ENCODE measurements at places on chromosomes 2 and 18. TPM values are rescaled to one million over a fixed set of nuclear protein-coding genes. Genes with fewer than 3 reads are reported as not detected.

The EFR3B gene
- 13.3 TPM for total RNA-seq

GRCh38 chr2:191478799-191479679, 198.9 kb upstream of the NABP1 start:
- peak; percentile 70 for DNase-seq

DNA sequence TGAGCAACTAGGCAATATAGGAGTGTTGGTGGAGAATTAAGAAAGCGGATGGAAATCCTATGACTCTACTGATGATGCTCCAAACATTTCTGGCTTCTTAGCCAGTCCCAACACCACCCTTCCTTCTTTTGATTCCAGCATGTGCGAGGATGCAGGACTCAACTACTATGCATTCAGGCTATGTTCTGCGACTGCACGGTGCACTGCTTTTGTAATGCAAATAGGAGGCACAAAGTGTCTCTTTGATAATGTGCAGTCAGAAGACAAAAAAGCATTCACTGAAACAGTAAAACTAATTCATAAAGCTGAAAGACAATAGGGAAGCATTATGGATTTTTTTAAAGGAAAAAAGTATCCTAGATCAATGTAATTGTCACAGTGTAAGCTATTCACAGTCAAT, 106.7 kb downstream of the MEIS1 start:
- DNase-seq: no peak

DNA sequence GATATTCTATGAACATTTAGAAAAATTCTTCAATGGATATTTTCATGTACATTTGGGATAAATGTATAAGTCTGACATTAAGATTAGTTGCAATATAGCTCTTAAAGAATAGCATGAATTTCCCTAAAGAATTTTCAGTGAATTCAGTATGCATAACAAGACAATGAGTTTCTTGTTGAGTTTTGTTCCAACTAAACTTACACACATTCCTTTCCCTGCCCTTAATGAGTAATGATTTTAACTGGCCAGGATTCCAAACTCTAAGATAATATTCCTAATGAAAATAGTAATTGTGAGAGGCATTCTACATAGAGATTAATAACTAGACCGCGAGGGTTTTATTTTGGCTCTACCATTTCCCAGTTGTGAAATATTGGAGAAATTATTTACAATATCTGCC, 390.3 kb upstream of the GALNT5 start:
- peak; percentile 44 for DNase-seq

- DNase-seq: no peak
Measured at GRCh38 chr18:36688020-36688965, 140.5 kb downstream of the TPGS2 start.

GRCh38 chr2:183113630-183114029, 10.6 kb upstream of the NUP35 start:
- DNase-seq: no peak

GRCh38 chr18:10544093-10544748, 18.4 kb downstream of the NAPG start:
- no peak for DNase-seq

- DNase-seq: no peak
Measured at GRCh38 chr2:199738727-199739412, 112.1 kb downstream of the FTCDNL1 start.

The FAM237A gene
- not detected for total RNA-seq

DNA sequence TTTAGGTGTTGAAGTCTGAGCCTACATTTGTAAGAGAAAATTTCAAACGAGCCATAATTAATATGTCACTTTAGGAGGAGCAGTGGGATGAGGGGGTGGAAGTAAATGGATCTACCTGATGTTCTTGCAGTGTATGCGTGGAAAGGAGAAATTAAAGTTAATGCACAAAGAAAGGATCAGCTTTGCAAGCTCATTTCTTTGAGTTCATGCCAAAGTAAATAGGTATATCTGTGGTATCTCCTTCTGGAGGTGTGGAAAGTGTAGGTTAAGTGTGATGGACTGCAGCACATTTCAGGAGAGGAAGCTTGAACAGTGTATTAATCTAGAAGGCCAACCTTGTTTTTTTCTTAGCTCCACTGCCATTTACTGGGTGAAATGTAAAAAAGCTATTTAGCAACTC, 307.5 kb upstream of the ZEB2 start:
- DNase-seq: no peak

DNA sequence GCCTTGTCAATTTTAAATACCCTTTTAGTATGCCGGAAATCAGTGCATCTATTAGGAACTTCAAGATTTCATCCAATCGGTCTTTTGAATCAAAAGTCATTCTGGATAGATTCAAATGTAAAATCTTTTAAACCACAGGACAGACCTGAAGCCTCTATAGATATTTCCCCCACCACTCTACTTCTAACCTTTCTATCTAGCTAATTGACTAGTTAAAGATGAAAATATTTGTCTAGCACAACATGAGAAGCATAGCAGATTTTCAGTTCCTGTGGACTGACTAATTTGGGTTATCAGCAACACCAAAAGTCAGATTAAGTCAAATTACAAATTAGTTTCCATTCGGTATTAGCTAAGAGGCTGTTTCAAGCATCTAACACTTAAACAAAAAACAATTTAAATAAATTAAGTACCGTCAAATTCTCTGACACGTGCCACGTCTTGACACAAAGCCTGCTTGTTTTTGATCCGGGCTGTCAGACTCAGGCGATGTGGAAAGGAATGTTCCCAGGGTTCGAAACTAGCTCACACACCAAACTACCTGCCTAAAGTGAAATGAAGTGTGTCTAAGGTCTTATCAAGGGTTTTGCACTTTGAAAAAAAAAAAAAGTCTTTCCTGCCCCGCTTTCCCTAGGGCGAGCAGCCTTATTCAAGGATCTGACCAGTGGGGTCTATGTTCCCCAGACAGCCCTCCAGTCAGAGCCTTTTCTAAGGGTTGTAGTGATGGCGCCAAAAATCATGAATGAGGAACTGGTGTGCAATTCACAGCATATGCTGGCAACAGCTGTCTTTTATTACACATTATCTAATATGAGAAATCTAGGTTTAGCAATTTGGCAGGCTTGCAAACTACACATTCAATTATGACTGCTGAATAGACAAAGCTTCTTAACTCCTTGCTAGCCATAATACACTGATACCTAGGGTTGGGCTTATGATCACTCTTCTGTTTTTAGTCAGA, 4.7 kb downstream of the CYTIP start:
- peak; percentile 10 for DNase-seq

GRCh38 chr18:3140986-3141639, 78.7 kb downstream of the MYOM1 start:
- DNase-seq: no peak

DNA sequence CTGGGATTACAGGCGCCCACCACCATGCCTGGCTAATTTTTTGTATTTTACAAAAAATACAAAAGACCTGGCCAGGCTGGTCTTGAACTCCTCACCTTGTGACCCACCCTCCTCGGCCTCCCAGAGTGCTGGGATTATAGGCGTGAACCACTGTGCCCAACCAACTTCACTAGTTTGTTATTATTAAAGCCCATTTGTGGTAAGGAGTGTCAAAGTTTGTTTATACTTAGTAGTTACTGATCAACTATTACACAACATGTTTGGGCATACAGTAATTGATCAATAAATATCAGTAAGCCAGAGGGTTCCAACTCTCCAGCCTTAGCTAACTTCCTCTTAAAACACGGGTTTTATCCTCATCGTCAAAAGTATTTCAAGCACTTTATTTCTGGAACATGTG, 67.5 kb upstream of the ZNG1B start:
- no peak for DNase-seq

- peak; percentile 17 for DNase-seq
Measured at GRCh38 chr2:239629926-239630617, 229.3 kb upstream of the HDAC4 start.

GRCh38 chr2:70331012-70331411, 29.1 kb upstream of the FAM136A start:
- DNase-seq: no peak

The NEU2 gene
- not detected for total RNA-seq

DNA sequence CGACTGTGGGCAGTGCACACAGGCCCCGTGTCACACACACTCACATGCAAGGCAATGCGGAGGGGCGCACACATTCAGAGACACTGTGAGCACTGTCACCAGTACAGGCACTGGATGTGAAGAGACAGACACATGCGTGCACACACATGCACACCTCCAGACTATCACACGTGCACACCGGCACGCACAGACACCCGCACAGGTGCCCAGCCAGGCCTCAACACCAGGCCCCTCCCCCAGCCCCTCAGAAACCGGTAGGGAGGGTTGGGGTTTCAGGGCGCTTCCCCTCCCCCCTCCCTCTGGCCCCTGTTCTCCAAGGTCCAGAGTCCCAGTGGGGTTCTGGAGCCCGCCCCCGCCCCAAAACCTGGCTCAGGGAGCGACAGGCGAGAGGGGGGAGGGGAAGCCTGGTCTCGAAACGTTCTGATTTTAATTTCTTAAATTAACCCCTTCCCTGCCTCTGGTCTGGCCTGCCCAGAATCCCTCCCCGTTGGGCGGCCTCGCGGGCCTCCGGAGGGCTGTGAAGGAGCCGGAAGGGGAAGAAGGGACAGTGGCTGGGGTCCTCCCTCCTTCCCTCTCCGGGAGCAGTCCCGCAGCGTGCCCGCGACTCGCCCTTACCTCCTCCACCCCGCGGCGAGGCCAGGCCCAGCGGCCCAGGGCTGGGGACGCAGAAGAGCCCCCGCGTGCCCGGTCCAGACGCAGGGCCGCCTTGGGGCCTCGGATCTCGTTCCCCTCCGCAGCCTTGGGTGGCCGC, 558 bp downstream of the FBXO41 start:
- no peak for DNase-seq

DNA sequence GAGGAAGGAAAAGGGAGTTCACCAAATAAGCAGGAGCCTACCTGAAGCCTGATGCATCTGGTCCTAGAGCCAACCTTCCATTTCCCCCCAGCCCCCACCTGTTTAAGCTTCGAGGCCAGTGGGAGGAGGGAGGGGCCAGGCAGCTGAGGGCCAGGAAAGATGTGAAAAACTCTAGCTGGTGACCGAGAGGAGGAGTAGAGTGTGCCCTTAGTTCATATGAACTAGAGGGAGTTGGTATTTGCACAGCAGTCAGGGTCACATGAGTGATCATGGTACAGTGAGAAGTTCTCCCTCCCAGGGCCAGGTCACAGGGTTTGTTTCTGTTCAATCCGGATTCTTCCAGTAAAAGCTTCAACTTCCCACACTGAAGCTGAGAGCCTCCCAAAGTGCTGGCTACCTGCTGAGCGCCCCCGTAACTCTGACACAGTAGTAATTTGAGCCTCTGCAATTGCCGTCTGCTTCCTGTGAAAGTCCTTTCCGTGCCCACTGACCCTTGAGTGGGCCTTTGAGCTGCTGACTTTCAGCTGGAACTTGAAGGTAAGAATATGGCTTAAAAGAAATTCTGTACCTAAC, at the start of gene SULT1C2:
SULT1C2 (plus strand) TSS at position 362 of the 573 bp plus-strand sequence. CDS start 4,773 bp downstream, outside the sequence.
- DNase-seq: peak; percentile 40

DNA sequence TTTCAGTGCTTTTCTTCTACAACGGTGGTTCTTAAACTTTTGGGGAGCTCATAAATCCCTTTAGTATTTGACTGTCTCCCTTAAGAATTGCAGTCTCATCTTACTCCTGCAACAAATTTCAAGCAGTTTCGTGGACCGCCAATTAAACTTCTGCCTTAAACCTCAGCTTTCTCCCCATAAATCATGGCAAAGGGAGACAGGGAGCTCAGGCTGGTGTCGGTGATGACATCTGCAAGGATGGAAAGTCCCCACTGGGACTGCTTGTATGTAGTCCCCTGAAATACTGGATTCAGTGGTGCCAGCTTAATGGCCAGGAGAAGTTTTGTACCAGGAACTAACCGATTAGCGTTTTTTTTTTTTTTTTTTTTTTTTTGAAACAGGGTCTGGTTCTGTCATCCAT, 148.7 kb upstream of the ITGA6 start:
- DNase-seq: no peak

The FHOD3 gene
- total RNA-seq: 6.1 TPM

DNA sequence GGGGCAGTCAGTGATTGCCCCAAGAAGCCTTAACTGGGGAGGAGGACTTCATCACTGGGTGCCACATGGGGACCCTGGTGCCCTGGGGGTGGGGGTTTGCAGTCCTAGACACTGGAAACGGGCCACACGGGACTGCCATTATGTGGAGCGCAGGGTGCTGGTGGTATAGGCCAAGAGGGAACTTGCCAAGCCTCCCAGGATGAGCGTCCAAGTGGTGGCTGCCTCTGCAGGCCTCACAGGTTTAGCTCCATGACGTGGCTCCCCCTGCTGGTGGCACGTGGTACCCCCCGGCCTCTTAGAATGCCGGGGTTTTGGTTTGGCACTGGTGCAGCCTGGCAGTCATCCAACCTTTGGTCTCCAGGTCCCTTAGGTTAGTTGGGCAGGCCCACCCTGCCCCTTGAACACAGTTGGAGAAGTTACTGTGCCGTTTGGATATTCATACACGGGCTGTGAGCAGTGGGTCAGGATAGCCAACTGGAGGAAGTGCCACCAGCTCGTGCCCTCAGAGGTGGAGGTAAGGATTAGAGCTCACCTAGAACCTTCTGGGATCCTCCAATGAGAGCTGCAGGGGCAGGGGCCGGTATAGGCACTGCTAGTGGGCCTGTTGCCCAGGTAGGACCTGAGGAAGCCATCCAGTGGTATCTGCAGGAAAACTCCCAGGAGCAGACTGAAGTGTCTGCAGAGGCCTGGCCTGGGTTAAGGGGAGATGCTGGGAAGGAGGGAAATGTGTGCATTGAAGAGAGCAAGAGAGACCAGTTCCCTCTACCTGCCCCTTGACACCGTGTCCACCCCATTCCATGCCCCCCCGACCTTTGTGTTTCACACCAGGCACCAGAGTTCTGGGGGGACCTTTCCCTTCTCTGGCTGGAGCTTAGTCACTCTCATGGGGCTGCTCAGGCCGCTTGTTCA, 5.7 kb downstream of the PTMA start:
- peak; percentile 74 for DNase-seq

The SCN9A gene
- 7.8 TPM for total RNA-seq

GRCh38 chr2:173815772-173816171, 149.4 kb downstream of the SP3 start:
- DNase-seq: no peak

DNA sequence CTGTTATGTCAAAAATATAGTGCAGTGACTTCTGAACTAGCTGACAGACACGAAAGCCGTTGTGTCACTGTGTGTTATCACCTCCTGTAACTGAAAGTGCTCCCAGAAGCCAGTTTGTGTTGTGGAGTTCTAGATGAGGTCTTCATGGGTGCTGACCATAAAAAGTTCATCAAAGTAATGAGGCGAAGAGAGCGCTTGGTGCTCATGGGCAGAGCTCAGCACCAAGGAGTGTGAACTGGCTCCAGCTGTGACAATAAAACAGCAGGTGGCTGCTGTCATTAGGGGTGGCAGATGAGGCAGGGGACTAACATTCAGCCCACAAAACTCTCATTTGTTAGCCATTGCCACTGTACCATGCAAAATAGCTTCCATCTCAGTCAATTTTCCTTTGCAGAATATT, 151.1 kb downstream of the ZNF407 start:
- DNase-seq: no peak

DNA sequence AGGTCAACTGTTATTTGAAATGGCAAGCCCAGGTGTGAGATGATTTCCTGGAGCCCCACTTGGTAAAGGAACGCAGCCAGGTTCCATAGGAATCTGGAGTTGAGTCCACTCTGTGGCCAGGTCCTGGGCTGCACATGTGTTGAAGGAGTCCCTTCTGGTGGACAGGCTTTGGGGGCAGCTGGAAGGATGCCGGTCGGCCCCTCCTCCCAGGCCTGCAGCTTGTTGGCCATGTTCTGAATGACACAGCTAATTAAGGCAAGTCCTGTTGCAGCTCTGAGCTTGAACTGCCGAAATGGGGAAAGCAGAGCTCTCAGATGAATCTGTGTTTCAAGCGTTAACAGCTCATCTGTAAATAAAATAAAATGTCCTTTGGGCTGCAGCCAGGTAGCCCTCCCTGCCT, 23.8 kb downstream of the EN1 start:
- no peak for DNase-seq
